Glutamatergic neuron (in vitro differentiated cells): ENCODE measurements at places on chromosomes 3 and 15.
A peak's percentile ranks its signal among the peaks of the same experiment; 100 is the strongest.

- no peak for DNase-seq
These were observed 4.7 kb downstream of the ABHD6 start for GRCh38 chr3:58242340-58242739.

GRCh38 chr15:49962044-49962602 is 156.9 kb downstream of the ATP8B4 start:
- DNase-seq = no peak

- DNase-seq = no peak
These were observed 57.7 kb downstream of the BFSP2 start for GRCh38 chr3:133457465-133458067.

DNA sequence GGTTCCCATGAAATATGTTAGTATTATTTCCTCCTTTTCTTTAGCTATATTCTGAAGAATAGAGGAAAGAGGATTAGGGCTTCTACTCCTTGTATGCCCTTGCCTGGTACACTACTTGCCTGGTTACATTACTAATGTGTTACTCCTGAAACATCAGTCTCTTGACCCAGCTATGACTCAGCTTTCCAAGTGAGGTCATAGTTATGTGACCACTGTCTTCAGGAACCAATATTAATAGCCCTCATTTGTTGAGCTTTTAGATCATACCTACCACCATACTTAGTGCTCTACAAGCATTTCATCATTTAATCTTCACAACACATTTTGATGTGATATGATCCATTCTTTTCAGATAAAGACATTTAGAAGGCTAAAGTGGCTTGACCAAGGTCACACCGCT is 60.3 kb downstream of the CMSS1 start:
- DNase-seq = no peak

DNA sequence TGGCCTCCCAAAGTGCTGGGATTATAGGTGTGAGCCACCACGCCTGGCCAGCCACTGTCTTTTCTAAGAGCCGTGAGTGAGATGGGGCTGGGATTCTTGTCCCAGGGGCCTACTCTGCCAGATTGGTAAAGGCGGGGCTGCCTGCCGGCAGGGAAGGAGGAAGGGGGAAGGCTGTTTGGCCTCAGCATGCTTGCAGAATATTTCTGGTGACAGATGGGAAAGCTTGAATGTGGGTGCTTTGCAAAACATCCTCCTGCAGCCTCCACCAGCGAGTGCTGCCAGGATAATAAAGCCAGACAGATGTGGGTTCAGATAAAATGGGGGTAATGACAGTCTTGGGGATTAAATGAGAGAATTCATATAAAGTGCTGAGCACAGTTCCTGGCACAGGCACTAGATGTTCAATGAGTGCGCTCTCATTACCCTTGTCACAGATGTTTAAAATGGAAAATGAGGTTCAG is 19.8 kb upstream of the ACOX2 start:
- DNase-seq = peak; percentile 66

DNA sequence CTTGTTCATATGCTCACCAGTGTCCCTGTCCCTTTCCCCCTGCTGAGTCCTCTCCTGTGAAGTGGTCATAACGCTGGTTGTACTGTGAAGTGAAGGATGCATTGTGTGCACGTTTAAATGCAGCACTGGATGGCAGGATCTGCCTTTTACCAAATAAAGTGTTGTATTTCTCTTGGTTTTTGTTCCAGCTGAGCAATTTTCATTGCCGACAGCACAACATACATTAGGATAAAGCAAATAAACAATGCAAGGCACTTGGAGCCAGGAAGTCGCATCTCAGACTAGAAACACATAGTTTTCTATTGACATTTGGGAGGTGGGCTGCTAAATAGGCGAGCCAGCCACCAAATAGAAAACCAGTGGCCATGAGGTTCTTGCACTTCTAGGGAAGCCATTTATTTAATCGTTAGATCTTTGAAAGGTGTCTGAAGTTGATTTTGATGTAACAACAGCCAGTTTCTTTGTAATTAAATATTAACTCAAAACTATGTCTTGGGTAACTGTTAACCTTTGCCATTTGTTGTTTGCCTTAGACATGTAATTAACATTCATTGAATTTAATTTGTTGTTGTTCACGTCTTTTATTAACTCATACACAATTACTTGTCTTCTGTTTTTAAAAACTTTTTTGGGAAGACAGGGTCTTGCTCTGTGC is 185.3 kb downstream of the FNDC3B start:
- DNase-seq = no peak

- DNase-seq = no peak
These were observed 29.5 kb upstream of the MAGI1 start for GRCh38 chr3:66068255-66068654.

DNA sequence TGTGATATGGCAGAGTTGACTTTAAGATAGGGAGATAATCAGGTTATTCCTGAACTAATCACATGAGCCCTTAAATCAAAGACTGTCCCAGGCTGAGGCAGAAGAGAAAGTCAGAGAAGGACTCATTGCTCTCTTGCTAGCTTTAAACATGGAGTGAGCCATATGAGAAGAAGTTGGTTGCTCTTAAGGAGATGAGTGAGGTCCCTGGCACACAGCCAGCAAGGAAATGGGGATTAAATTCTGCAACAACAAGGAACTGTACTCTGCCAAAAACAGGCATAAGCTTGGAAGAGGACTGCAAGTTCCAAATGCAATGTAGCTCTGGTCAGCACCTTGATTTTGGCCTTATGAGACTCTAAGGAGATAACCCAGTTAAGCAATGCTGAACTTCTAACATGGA is 457.0 kb downstream of the PLOD2 start:
- no peak for DNase-seq

GRCh38 chr3:11878837-11879236 is 32.2 kb upstream of the TAMM41 start:
- DNase-seq = no peak
